Hematopoietic multipotent progenitor cell treated with erythropoietin and hydrocortisone succinate and interleukin-3 and kit ligand, for 15 days (in vitro differentiated cells): ENCODE measurements at places on chromosomes 5 and 9.

DNA sequence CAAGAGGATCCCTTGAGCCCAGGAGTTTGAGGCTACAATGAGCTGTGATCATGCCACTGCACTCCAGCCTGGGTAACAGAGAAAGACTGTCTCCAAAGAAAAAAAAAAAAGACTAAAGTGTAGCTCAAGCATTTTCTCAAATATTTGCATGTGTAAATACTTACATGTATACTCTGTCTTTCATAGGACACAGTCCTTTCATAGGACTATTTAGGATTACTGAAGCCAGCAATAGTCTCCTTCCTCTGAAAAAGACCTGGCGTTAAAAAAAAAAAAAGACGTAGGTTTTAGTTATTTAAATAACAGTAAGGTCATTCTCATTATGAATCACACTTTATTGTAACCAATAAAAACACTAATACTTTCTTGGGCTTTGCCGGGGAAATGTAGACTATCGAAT lies 29.9 kb downstream of the HSDL2 start:
- no peak for DNase-seq

DNA sequence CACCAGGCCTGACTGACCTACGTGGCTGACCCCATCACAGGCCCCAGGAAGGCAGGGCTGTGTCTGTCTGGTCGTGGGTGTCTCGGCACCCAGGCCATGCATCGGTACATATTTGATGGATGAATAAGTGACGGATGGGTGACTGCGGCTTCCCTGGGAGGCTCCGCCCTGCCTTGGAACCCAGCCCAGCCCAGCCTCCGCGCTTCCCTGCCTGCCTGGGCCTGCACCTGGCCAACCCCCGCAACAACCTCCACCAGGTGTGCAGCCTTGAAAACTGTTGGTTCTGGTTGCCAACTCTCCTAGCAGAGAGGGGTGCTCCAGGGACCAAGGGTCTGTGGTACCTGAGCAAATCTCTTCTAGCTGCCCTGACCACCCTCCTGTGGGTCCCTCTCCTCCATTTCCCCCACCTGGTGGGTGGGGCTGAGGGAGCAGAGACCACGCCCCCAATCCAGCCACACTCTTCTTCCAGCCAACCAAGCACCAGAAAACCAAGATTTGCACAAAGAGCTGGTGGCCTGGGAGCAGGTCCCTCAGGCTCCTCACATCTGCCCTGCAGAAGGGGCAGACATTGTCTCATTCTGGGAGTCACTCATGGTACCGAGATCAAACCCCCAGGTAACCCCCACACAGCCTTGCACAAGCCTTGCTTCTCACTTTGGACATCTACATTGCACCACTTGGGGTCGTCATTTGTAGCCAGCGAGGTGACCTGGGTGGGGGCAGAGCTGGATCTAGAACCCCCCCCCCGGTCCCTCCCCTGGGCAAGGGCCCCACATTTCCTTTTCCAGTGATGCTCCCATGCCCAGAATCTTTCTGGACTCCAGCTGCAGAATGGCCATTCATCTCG lies 100.6 kb upstream of the IER5L start:
- DNase-seq, result no peak

DNA sequence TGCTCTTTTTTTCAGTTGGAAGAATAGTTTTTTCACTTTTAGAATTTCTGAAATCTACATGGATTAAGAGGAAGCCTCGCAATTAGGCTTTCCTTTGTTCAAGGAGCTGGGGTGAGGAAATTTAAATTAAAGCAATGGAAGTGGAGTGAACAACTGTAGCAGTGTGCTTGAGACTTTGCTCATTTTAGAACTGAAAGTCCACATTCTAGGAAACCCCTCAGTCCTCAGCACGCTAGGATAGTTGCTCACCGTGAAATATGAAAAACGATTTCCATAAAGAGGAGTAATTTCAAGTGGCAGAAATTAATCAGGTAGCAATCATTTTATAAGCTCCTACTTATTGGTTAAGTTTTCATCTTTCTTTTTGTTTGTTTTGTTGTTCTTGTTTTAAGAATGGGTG lies 243.0 kb upstream of the ITGA1 start:
- DNase-seq, result no peak

GRCh38 chr5:154850255-154851062 lies at the start of gene FAXDC2:
TSS of gene FAXDC2 (minus strand) at chr5:154850603. CDS start at chr5:154838178, 12,425 bp downstream.
- DNase-seq, result no peak

DNA sequence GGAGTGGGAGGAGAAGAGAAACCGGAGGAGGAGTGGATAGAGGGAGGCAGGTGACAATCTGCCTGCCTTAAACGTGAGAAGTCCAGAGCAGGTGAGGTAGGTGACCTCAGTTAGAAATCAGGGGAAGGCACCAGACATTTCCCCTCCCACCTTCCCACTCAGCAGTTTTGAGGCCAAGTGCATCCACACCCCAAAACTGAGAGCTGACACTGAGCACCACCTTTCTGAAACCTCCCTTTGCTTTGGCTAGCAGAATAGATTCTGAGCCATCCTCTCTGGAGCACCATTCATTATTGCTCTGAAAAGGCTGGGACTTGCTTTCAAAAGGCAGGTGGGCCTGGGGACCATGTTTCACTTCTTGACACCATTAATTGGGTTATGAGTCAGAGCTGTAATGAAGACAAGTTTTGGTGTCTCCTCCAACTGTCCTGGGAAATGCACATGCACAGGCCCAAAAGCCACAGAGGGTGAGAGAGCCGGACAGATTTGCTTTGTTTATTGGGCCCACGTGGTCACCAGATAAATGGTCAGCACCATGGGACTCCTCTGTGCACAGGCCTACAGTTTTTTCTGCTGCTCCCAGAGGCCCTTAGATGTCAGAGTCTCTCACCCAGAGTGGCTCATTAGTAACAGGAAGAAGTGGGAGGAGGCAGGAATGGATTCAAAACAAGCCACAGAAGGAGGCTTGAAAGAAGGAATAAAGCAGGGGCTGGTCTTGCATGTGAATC lies 314.7 kb downstream of the TLE1 start:
- DNase-seq, result no peak

GRCh38 chr9:111305914-111306313 lies 24.1 kb downstream of the OR2K2 start:
- DNase-seq, result no peak

DNA sequence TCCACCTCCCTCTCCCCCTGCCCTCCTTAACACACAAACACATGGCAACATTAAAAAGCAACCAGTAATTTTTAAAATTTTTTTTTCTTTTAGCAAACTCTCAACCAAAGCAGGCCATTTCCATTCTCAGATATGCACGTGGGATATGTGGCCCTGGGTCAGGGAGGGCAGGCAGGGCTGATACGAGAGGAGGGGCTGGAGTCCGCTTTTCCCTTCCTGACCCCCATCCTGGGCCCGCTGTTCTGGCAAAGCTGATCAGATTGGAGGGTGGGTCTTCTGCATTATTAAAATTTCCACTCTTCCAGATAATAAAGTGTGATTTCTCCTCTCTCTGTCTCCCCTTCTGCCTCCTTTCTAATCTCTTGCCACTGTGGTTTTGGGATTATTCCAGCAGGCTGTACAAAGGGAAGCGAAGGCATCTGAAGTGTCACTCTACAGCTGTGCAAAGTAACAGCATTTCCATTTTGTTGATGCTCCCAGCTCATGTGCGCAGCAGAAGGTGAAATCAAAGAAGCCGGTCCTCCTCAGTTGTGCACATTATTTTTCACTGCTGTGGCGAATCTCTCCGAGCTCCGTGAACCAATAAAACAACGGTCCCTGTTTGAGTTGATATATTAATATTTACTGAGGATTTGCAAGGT lies 12.0 kb downstream of the IRX1 start:
- DNase-seq, result no peak

DNA sequence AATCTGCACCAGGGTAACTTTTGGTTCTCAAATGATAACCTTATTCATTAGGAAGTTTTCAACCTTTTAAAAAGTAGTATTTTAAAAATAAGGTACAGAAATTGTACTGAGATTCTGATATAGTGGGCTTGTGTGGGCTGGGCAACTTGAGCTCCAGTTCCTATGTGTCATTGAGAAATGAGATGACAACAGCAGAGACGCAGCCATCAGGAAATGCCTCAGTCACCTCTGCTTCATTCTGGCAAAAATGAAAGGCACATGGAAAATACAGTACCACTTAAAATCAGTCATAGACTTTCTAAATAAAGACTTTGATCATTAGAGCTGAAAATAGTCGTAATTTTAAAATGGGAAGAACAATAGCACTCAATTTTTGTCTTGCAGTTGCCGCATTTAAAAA lies 480.2 kb downstream of the PLK2 start:
- DNase-seq, result no peak

GRCh38 chr9:13360188-13360587 lies 80.7 kb upstream of the MPDZ start:
- DNase-seq, result no peak

DNA sequence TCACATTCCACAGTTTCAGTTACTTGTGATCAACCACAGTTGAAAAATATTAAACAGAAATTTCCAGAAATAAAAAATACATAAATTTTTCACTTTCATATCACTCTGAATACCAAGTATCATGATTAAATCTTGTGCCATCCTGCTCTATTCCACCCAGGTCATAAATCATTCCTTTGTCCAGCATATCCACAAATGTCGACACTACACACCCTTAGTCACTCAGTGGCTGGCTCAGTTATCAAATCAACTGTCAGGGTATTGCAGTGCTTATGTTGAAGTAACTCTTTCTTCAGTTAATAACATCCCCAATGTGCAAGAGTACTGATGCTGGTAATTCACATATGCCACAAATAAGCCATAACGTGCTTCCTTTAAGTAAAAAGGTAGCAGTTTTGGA lies 115.7 kb downstream of the FBXL17 start:
- DNase-seq, result no peak

DNA sequence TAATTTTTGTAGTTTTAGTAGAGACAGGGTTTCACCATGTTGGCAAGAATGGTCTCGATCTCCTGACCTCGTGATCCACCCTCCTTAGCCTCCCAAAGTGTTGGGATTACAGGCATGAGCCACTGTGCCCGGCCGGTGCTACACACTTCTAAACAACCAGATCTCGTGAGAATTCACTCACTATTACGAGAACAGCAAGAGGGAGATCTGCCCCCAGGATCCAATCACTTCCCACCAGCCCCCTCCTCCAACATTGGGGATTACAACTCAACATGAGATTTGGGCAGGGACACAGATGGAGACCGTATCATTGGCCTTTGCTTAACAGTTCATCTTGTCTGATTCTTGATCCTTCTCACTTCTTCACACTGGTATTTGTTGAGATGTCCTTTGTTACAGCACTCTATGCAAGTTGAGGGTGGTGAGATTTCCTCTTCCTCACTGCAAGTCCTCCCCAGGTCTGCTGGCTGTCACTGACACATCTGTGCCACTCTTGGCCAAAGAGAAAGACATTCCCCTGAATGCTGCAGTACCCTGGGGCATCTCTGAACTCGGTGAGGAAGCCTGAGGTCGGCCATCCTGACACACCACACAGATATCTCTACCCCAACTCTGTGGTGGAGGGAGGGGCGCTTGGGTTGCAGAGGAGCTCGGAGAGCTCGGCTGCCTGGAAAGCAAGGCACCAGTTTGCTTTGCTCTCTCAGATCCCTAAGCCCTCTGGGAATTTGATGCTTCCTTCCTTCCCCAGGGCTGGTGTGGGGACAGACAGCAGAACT lies 4.2 kb upstream of the SUB1 start:
- no peak for DNase-seq
